Caudate nucleus (tissue), 63 donors: ENCODE measurements at places on chromosomes 11 and 22.

DNA sequence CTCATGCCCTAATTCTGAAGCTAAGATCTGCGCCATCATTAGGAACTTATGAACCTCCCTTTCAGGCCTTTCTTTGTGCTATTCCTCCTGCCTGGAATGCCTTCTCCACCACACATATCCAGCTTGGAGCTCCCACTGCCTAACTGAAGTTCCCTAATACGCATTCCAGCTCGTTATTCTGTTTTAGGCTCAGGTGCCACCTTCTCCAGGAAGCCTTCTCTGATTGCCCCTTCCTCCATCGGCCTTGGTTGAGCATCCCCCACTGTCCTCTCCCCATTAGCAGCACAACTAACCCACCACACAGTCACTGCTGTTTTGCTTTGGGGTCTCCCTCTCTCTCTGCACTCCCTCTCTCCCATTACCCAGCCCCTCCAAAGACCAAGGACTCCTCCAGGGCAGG, 5.2 kb downstream of the CRYBB1 start:
- DNase-seq: no peak

DNA sequence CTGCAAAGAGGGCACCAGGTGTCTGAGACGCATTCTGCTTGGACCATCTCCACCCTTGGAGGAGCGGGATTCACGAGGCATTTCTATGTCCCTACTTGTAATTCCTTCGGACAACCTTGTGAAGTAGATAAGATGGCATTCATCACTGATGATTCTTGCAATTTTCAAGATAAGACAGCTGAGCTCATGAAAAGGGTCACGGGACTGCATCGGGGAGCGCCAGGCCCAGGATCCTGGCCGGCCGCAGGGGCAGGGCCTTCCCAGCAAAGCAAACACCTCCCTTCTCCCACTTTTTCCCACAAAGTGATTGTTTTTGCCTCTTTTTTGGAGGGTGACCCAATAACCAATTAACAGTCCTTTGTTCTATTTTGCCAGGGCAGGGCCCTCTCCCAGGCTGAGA, 8.4 kb downstream of the LIF start:
- DNase-seq: no peak

DNA sequence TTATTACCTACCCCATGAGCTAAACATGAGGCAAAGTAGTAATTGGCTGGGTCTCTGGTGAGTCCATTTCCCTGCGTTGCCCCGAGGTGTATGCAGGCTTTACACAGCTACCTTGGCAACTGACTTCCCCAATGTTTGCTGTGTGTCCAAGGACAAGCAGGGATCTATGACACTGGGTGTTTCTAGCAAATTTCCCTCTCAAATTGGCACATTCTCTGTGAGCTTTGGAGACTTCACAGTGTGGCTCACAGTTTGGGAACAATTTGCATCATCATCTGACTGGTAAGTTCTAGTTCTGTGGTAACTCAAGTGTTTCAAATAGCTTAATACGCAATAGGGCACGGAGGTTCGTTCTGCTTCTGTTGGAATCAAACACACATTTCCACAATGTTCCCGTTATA, 12.5 kb downstream of the NNMT start:
- no peak for DNase-seq

GRCh38 chr11:111697933-111698371, 68.2 kb downstream of the PPP2R1B start:
- DNase-seq: no peak

DNA sequence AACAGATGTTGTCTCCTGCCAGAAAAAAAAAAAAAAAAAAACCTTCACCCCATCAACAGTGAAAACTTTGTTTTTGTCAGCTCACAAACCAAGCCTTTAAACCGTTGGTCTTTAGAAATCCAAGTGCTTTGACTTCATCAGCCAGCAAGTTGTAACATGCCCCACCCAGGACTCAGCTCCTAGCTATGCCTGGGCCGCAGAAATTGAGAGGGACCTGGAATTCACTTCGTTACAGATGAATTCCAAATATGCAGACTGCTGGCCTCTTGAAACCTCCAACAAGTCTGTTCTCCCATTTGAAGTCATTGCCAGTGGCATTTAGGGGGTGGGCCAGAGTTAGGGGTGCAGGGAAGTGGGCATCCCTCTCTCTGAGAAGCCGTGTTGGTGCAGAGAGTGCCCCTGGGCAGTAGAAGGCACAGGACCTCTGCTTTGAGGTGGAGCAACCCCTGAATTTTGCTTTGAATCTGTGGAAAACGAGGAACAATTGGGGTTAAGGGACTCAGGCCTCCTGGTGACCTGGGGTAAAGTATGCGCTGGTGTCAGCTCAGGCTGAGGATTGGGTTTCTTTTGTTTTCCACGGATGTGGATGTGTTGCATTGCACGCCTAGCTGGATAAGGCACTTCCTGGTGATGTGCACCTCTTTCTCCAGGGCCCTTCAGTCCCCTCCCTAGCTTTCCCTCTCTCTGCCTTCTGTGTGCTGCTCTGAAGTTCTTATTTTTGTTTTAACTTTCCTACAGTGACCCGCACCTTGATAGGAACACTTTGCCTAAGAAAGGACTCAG, 109.5 kb downstream of the DBX1 start:
- DNase-seq: no peak
